Kasumi-1 (cell line): ENCODE measurements at places on chromosomes 1 and 21.
A peak's percentile ranks its signal among the peaks of the same experiment; 100 is the strongest.

GRCh38 chr1:28323720-28324119 is 5.1 kb upstream of the MED18 start:
- no peak for DNase-seq

DNA sequence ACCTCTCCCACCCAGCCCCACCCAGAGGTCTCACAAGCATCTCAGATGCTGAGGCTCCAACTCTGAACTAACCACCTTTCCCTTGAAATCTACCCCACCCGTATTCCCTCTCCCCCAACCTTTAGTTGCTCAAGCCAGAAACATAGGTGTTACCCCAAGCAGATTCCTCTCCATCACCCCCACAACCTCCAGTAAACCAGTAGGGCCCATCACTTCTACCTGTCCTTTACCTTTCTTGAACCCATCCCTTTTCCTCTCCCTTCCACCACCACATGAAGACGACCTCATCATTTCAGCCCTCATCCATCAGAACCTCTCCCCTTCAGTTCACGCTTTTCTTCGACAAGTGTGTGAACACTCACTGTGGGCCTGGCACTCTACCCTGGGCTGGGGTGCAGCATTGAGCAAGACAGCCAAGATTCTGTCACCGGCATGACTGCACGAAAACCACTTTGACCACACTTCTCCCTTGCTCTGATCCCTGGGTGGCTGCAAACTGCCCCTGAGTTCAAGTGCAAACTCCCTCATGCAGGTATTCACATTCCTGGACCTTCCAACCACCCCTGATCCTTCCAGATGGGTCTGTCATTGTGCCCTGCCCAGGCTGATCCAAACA is 65.5 kb upstream of the LAPTM5 start:
- DNase-seq, result no peak

DNA sequence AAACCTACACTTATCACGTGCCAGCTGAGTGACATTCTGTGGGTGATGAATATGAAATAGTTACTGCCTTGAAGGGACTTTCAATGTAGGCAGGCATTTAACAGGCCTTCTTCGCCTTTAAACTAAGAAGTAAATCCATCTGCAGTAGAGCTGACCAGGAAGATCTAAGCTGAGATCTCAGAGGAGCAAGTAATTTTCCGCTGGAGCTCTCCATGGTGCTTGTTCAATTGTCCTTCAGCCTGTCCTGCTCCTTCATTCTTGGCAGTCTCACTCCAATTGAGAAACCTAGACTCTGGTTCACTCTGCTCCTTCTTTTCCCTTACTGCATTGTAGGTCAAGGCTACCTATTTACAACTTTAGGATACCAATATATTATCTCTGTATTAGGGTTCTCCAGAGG is 183.5 kb downstream of the HMCN1 start:
- peak; percentile 31 for DNase-seq

- DNase-seq, result no peak
Observed at GRCh38 chr1:161420763-161421455, 53.2 kb upstream of the CFAP126 start.

GRCh38 chr1:228860911-228861831 is 125.9 kb downstream of the RHOU start:
- DNase-seq, result no peak

GRCh38 chr1:53508991-53509666 is 49.9 kb downstream of the DMRTB1 start:
- DNase-seq, result no peak

- no peak for DNase-seq
Observed at GRCh38 chr1:87249803-87250202, 78.9 kb upstream of the LMO4 start.

DNA sequence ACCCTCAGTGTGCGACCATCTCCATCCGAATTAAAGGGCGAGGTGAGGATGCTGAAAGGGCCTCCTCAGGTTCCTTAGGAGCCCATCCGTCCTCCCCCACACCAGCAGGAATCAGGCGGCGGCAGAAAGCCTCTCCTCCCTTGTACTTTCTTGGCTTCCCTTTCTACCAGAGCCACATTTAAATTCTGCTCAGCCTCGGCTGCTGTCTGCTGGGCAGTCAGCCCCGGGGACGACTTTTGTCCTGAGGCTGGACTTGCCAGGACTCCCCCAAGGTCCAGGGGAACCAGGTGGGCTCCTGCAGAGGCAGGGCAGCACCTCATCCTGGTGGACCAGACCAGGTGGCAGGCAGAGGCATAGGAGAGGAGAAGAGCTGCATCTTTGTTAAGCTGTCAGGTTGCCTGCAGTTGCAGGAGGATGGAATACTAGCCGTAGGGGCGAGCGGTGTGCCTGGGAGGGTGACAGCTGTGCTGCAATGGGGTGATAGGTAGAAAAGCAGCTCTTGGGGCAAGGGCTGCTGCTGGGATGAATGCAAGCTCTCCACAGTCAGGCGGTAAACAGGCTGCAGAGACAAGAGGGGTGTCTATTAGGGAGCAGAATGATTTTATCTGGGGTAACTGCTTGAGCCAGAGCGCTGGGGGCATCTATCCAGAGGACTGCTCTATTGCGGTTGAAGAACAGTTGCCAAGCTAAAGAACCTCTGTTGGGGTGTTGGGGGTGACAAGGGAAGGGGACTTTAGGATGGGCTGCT is 46.2 kb upstream of the WASF2 start:
- DNase-seq, result no peak

- no peak for DNase-seq
Observed at GRCh38 chr1:66723985-66724384, 28.3 kb upstream of the DYNLT5 start.

- DNase-seq, result no peak
Observed at GRCh38 chr1:92125204-92125603, 45.1 kb downstream of the BTBD8 start.

DNA sequence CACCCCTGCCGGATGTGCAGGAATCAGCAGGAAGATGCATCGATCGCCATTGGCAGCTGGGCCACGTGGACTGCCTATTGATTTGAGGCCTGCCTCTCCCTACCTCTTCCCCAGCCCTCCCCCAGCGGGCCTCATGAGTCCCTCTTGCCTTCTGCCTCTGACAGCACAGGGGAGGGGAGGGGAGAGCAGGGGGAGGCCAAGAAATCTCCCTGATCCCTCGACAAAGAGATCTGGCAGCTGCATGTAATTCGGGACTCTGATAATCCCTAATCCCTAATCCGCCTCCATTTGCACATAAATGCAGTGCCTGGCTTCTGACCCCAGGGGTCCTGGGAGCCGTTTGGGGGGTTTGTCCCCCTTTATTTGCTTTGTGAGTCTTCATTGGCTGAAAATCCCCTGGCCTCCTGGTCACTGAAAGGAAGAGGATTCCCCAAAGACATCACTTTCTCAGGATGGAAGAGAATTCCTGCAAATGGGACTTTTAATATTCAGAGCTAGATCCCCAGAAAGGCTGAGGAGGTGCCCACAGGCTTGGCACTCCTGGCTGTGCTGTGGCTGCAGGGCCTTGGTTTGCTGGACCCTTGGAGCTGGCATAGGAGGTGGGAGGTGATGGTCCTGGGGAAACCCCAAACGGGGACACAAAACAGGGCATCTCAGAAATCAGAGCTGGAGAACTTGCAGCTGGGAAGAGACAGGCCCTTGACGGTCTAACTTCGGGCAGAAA is 239.4 kb upstream of the POU3F1 start:
- no peak for DNase-seq

DNA sequence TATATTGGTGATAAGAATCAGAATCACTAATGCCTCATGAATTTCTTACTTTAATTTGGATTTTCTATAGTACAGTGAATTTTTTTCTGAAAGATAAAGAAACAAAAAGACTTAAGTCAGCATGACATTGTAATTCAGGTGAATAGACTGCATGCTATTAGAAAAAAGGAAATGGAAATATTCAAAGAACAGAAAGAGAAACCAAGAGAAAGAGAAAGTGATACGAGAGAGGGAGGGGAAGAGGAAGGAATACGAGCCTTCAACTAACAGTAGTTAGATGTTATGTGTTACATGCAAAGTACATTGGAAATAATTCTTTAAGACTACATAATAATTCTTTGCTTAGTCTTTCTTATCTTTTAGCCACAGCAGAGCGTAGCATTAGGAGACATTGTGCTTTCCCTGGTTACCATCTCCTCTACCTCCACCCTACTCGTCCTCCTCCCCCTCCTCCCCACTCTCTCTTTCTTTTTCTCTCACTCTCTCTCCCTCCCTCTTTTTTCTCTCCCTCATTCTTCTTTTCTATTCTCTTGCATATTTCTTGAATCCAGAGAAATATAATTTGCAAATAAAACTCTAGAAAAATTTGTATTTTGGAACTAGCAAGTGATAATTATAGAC is 46.4 kb upstream of the ADGRL4 start:
- no peak for DNase-seq

GRCh38 chr21:42580793-42581321 is 67.2 kb downstream of the SLC37A1 start:
- no peak for DNase-seq

DNA sequence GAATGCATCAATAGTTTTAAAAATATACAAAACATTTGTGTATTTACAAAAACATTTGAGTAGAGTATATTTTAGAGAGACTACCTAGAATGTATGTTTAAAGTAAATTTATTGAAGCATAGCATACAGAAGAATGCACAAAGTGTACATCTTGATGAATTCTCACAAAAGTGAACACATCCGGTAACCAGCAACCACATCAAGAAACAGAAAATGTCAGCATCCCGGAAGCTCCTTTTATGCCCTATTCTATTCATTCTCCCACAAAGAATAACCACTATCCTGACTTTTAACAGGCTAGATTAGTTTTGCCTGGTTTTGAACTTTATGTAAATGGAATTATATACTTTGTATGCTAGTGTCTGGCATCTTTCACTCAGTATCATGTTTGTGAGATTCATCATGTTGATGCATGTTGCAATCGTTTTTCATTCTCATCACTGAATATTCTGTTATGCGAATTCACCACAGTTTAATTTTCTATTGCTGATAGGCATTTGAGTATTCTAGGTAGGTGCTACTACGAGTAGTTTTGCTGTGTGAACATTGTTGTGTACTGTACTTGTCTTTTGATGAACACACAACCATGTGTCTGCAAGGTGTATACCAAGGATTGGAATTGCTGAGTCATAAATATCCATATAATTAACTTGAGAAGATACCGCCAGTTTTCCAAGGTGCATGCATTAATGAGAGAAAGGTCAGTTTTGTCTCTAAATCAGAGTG is 75.4 kb downstream of the CACHD1 start:
- no peak for DNase-seq

DNA sequence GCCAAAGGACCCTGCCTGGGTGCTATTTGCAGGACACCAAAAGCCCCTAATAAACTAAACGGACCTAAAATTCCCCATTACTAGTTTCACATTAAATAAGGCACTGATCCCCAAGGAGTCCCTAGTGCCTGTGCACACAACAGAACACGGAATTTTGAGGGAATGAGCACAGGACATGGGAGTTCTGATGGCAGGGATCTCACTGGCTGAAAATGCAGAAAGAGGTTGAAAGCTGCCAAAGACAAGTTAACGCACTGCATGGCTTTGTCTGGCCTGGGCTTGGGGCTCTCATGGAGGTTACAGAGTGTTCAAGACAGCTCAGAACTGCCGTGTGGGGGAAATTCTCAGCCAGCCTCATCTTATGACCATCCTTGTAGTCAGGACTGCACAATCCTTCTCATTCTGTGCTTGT is 15.6 kb upstream of the ATP1B1 start:
- DNase-seq, result no peak

- no peak for DNase-seq
Observed at GRCh38 chr1:162400790-162401355, 11.1 kb downstream of the SH2D1B start.

GRCh38 chr1:4256351-4256750 is 356.3 kb upstream of the C1orf174 start:
- no peak for DNase-seq

GRCh38 chr1:111762332-111762731 is 6.6 kb downstream of the DDX20 start:
- DNase-seq, result no peak

DNA sequence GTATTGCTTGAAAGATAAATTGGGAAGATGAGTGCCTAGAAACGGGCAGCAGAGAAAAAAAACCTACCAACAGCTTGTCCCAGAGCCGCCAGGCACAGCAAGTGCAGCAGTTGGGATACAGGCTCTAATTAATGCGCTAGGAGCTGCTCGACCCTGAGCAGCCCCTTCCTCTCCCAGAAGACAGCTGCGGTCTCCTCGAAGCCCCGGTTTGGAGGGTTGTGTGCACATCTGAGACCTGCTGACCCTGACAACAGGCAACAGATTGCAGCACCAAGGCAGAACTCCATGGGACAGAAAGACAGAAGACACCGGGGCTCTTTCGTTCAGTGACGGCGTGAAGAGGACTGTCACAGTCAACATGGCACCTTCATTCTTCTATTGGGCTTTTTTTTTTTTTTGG is 101.4 kb downstream of the TSEN15 start:
- no peak for DNase-seq

GRCh38 chr21:34181431-34182039 is 108.2 kb downstream of the MRPS6 start:
- no peak for DNase-seq

GRCh38 chr1:170893655-170894297 is 41.6 kb upstream of the MROH9 start:
- DNase-seq, result no peak

DNA sequence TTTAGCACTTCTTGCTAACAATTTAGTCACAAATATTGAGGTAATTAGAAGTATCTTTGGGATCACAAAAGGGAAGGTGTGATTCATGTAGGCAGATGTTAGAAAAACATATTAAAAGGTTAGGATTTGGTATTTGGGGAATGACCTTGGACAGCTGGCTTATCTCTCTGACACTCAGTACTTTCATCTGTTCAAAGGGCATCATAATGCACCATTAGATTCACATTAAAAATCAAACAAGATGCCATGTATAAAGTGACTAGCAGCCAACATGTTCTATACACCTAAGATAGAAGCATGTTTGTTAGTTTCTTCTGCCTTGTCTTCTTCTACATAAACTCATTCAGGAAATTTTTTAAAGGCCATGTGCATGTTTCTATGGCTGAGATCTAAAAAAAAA is 56.5 kb upstream of the ESRRG start:
- DNase-seq, result no peak

- no peak for DNase-seq
Observed at GRCh38 chr1:4307911-4308545, 346.4 kb upstream of the AJAP1 start.

GRCh38 chr1:91821126-91821868 is 64.7 kb downstream of the TGFBR3 start:
- no peak for DNase-seq

- no peak for DNase-seq
Observed at GRCh38 chr1:87926921-87927320, 598.2 kb downstream of the LMO4 start.

- no peak for DNase-seq
Observed at GRCh38 chr21:44816761-44817505, 929 bp downstream of the SUMO3 start.

DNA sequence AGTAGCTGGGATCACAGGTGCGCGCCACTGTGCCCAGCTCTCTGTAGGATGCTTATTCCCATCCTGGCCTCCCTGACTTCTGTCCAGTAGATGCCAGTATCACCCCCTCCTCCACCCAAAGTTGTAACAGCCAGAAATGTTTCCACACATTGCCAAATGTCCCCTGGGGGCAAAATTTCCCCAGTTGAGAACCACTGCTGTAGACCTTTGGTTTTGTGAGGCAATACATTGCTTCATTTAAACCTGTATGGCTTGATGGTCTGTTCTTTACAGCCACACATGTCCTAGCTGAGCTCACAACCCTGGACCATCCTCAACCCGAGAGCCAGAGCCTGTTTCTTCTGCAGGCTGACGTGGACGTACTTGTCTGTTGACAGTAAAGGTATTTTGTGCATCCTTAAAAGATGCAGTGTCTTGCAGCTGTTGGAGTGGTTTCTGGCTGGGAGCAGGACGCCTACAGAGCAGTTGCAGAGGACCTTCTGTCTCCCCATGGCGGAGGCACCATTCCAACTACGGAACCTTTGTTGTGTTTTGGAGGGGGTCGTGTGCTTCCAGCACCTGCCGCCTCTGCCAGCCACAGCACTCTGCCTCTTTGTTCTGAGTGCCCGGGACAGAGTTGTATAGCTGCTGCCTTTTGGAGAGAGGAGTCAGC is 26.6 kb downstream of the DOP1B start:
- DNase-seq, result no peak
